Muscle of leg (tissue), 16 donors: ENCODE measurements at places on chromosomes 11 and 22. TPM values are rescaled to one million over a fixed set of nuclear protein-coding genes. Genes with fewer than 3 reads are reported as not detected.

Gene DDTL
- total RNA-seq, result 0.80 TPM

Gene SYT12
- total RNA-seq, result not detected

Gene PDE2A
- 10.7 TPM for total RNA-seq

Gene CRYBB1
- total RNA-seq, result 1.2 TPM

Gene F2
- total RNA-seq, result 0.13 TPM

Gene BEST1
- 1.6 TPM for total RNA-seq

Gene NXPE1
- total RNA-seq, result not detected

Gene CECR2
- 10.3 TPM for total RNA-seq

Gene UCP3
- total RNA-seq, result 2.0 TPM

Gene OR5P2
- total RNA-seq, result not detected

Gene ASCL2
- total RNA-seq, result 0.53 TPM

Gene KCNK4
- 0.13 TPM for total RNA-seq

Gene ACRV1
- not detected for total RNA-seq

Gene MMP8
- 0.13 TPM for total RNA-seq

Gene MIOX
- not detected for total RNA-seq

Gene FBLN1
- 104 TPM for total RNA-seq

Gene CFAP300
- 2.5 TPM for total RNA-seq

Gene LBHD1
- 2.8 TPM for total RNA-seq

Gene GGTLC3
- total RNA-seq, result not detected

Gene OR10V1
- not detected for total RNA-seq

Gene BCO2
- 8.3 TPM for total RNA-seq

Gene KCNJ11
- 12.9 TPM for total RNA-seq

Gene APOL4
- total RNA-seq, result 19.4 TPM
